Lower lobe of right lung (tissue), 2 donors: ENCODE measurements at places on chromosomes 5 and 9. TPM values are rescaled to one million over a fixed set of nuclear protein-coding genes. Genes with fewer than 3 reads are reported as not detected.

Gene PCDHB7
- 1.9 TPM for total RNA-seq

Gene SLC28A3
- total RNA-seq: 0.15 TPM

Gene GADD45G
- 14.4 TPM for total RNA-seq

DNA sequence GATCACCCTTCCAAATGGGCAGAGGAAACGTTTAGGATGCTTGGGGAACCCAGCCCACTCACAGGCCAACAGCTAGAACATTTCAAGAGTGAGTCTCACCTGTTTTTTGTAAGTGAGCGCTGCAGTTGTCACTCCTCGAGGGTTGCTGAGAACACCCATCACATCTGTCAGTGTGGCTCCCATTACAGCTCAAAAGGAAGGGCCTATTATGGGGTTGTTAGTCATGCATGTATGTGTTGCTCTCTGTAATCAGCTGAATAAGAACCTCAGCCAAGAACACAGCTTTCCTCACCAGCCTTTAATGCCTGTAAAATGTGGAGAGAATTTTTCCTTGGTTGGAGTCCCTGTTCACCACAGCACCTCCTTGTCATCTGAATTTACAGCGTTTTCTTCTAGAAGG lies 196.3 kb upstream of the KLF4 start:
- no peak overlapping the region for H3K27ac ChIP-seq
- H3K36me3 ChIP-seq: no peaks in the 10 kb centered on the region
- H3K4me1 ChIP-seq: peaks cover 10% of the 10 kb centered on the region
- no peak overlapping the region for H3K4me3 ChIP-seq
- DNase-seq: no peak
- H3K27me3 ChIP-seq: no peaks in the 10 kb centered on the region
